GM12891 (cell line): ENCODE measurements at places on chromosomes 11 and 22.

DNA sequence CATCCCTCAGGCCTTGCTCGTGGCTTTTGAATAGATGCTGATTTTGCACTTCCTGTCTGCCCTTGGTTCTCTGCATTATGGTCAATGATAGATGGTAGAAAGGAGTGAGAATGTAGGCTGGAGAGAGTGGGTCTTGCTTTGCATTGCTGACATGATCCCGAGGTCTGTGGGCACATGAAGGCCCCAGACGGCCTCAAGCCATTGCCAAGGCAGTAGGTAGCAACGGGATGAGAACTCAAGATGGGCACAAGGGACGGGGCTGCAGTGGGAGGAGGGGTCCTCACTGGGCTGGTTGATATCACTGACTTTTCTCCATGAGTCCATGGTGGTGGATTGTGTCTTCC lies 54.0 kb downstream of the GAB4 start:
- DNase-seq: no peak

- DNase-seq: no peak
These were observed 63.7 kb upstream of the HORMAD2 start for GRCh38 chr22:30016596-30016995.

DNA sequence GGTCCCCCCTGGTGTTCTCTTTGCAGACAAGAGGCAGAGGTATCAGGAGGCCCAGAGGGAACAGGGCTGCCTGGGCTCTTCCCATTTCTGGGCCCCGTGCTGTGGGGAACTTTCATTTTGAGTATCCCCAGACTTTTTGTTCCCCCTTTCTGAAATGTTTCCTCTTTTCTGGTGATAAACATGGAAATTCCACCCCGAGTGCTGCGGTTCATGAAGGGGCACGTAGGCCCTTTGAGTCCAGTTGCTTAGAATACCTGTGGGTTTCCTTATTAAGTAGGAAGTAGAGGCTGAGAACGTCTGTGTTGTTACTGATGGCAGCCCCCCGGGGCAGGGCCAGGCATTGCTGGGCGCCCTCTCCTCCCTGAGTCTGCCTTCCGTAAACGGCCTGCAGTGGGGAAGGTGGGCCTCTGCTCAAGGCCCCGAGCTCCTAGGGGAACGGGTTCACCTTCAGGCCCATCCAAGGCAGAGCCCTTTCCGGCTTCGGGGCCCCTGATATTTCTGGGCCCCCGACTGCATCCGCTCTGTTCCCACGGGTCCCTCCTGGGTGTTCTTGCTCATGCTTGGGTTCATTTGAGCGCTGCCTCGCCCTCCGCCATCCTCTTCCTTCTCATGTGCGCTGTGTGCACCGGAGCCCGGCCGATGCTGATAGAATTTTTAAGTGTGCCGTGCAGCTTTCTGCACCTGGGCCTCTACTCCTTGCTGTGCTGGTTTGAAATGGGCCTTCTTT lies 12.0 kb downstream of the TBC1D22A start:
- DNase-seq: no peak

GRCh38 chr11:114326776-114327175 lies 30.6 kb downstream of the NNMT start:
- no peak for DNase-seq

- no peak for DNase-seq
These were observed 111.1 kb downstream of the MED15 start for GRCh38 chr22:20618488-20618887.

- DNase-seq: no peak
These were observed 3.2 kb upstream of the CST6 start for GRCh38 chr11:66008468-66009101.

DNA sequence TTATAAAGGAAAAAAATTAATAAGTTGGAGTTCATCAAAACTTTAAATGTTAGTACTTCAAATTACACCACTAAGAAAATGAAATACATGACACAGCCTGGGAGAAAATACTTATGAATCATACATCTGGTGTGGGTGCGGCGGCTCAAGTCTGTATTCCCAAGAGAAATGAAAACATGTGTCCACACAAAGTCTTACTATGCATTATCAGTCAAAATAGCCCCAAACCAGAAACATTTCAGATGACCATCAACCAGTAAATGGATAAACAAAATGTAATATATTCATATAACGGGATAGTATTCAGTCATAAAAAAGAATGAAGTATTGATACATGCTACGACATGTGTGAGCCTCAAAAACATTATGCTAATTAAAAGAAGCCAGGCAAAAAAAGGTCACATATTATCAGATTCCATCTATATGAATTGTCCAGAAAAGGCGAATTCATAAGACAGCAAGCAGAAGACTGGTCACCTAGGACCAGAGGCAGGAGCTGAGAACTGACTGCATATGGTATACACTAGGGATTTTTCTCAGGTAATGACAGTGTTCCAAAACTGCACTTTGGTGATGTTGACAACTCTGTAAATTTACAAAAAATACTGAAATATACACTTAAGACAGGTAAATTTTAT lies 5.3 kb upstream of the AKIP1 start:
- DNase-seq: no peak

GRCh38 chr11:123694551-123694950 lies 40.1 kb upstream of the SCN3B start:
- DNase-seq: no peak

GRCh38 chr22:29043906-29044575 lies 17.6 kb downstream of the C22orf31 start:
- no peak for DNase-seq

- no peak for DNase-seq
These were observed 6.7 kb downstream of the ZC3H7B start for GRCh38 chr22:41308054-41308453.

DNA sequence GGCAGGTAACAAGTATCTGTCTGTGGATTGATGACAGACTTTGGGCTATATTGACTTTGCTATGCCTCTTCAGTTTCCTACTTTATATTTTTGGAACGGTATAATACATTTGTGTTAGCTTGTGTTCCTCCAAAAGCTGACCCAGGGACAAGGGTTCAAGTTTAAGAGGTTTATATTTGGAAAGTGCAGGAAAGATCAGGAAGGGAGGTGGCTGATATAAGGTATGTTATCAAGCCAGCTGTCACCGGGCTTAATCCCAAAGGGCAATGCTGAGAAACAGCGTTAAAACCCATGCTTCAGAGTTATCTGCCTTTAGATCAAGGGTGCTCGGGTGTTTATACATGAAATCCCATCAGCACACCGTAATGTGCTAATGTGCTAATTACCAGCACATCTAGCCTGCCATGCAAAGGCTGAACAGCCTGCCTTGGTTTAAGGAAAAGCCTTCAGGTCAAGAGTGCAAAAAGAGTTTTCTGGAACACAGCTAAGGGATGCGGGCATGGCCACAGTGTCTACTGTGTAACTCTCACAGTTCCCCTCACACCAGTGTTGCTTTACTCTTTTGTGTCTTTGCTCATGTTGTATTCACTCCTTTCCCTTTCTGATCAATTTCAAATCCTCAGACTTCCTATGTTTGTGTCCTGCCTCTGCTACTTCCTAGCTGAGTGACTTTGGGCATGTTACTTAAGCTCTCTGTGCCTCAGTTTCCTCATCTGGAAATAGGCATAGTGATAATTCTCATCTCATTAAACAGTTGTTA lies 77.5 kb downstream of the BDNF start:
- DNase-seq: no peak

DNA sequence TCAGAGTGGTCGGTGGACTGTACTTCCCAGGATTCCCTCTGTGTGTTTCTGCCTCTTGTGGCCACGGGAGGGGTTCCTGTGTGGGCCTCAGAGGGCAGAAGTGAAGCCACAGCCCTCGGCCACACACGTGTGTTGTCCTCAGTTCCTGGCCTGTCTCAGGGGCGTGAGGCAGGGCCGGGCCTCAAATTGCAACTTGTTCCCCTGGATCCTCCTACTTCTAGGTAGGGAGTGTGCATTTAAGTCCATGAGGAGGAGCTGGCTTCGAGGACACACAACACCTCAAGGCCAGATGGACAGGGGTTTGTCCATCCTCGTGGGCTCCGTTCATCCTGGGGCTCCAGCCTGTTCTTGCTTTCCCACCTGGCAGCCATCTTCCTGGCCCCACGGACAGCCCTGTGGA lies 573.0 kb downstream of the TBC1D22A start:
- DNase-seq: no peak

DNA sequence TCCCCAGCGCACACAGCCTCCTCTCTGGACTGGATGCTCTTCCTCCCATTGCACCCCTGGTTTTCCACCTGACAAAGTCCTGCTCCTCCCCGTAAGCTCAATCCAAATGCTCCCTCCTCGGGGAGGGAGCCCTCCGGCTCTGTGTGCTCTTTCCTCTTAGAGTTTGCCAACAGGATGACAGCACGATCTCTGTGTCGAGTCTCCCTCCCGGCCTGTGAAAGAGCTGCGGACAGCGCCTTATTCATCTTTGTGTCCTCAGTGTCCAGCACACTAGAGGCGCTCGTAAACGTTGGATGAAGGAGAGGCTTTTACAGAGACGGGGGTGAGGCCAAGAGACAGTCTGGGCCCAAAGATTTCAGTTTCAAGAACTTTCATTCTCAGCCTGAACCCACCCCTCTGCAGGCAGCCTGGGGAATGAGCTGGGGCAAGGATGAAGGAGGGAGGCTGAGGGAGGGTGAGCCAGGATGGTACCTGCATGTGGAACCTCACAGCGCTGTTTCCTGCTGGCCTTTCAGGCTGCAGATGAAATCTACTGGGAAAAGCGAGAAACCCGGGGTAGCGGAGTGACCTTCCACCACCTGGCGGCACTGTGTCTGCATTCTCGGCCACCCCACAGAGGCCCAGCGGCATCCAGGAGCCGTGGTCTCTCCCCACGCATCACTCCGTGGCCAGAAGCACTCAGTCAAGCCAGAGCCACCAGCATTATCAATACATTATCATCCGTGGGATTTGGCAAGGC lies 8.5 kb upstream of the TMPRSS4 start:
- DNase-seq: no peak

DNA sequence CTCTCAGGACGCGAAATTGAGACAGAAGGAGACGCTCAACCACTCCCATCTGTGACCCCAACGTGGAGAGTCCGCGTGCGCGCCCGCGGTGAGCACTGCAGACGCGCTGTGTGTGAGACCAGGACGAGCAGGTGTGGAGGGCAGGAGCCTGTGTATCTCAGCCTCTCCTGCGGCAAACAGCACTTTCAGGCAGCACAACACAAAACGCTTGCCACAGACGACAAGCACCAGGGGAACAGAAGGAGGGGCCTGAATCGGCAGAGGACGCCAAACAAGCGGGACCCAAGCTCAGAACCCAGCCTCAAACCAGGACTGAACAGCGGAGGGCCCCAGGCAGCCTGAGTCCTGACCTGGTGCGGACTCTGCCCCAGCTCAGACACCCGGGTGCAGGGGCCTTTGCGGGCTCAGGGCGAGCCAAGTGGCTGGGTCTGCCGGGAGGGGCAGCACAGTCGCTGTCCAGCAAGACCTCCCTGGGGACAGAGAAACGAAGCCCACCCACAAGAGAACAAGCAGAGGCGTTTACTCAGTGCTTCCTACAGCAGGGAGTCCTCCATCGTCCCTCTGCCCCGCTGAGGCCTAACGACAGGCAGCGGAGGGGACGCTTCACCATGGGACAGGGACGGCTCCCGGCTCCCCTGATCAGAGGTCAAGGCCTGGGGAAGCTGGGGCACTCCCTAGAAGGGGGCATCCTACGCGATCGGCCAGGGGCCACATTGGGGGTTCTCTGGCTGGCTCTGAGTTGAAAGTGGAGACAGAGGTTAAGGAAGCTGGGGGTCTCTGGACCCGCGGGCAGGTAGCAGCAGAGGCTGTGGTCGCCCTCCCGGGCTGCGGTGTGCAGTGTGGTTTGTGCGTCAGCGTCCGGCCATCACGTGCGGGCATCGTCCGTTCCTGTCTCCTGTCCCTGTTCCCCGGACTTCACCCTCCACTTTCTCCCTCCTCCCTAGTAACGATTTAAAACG lies 560.8 kb downstream of the BRD1 start:
- DNase-seq: no peak

DNA sequence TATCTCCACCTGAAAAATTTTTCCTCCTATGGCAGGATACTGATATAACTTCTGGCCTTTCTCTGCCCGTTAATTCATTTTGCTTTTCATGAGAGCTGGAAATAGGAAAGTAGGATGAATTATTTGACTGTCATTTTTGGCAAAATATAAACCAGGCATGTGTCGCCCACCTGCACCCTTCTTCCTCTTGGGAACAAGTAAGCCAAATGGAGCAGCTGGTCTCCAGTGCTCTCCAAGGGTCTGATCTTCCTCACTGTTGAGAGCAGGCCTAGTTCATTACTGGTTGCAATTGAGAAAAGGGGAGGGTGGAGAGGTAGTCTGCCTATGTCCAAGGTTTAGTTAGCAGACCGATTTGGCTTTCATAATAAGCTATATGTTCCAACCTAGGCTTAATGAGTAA lies 582.2 kb downstream of the DLG2 start:
- DNase-seq: no peak

DNA sequence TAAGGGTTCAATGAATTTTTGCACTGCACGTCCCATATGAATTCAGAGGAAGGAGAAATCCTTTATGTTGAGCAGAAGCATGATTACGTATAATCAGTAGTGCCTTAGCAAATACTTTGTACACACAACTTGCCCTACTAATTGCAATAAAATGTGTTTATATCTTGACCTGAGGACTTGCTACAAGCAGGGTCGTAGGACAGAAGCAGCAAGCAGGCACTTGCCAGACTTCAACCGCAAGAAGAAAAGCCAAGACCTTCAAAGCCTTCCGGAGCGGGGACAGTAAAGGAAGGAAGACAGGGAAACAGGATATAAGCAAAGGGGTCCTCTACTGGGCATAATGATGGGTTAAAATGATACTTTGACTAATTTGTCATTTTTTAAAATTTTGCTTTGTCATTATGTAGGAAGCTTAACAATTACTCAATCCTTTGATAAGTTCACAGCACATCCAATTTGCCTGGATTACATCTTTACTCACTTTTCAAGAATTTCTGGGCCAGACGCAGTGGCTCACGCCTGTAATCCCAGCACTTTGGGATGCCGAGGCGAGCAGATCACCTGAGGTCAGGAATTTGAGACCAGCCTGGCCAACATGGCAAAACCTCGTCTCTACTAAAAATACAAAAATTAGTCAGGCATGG lies 23.2 kb upstream of the UBASH3B start:
- DNase-seq: no peak

- DNase-seq: no peak
These were observed 537.5 kb downstream of the DLG2 start for GRCh38 chr11:85089654-85090053.

- no peak for DNase-seq
These were observed 2.9 kb downstream of the BCR start for GRCh38 chr22:23183061-23183698.

GRCh38 chr11:73759610-73760134 lies 1.2 kb downstream of the RAB6A start:
- DNase-seq: peak; percentile 9

GRCh38 chr11:120068114-120068573 lies 69.8 kb downstream of the TRIM29 start:
- no peak for DNase-seq

GRCh38 chr11:81104051-81104450 lies 1629.6 kb downstream of the FAM181B start:
- no peak for DNase-seq

DNA sequence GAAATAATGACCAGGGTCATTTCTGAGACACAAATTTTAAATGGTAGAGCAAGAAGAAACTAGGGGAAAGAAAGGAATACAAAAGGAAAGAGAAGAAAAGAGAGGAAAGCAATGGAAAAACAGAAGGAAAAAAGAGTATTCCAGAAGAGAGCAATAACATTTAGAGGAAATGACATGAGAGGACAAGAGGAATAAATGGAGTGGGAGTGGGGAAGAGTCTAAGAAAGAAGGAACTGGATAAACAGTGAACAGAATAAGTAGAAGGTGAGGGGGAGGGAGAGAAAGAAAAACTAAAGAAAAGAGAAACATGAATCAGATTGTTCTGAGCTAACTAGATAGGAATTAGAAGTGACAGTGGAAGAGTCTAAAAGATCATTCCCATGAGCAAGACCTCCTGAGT lies 28.4 kb downstream of the PRDM10 start:
- no peak for DNase-seq
